Activated CD4-positive, alpha-beta memory T cell treated with anti-CD3 and anti-CD28 coated beads, Interleukin-2, amount 10 ng/mL, durations not matched to agents 7 days and 5 days (primary cell): ENCODE measurements at places on chromosomes 6 and 20. TPM values are rescaled to one million over a fixed set of nuclear protein-coding genes. Genes with fewer than 3 reads are reported as not detected.

Gene ADTRP
- total RNA-seq, result 6.0 TPM

Gene MUC21
- total RNA-seq, result not detected

- no peak for DNase-seq
- peaks cover 3% of the 10 kb centered on the region for H3K27me3 ChIP-seq
- H3K4me3 ChIP-seq, result no peak overlapping the region
- no peak overlapping the region for H3K27ac ChIP-seq
Observed at GRCh38 chr6:167987396-167988153, 9.9 kb upstream of the KIF25 start.

- no peaks in the 10 kb centered on the region for H3K36me3 ChIP-seq
- H3K27me3 ChIP-seq, result no peaks in the 10 kb centered on the region
- H3K27ac ChIP-seq, result no peak overlapping the region
- DNase-seq, result no peak
- no peaks in the 10 kb centered on the region for H3K4me1 ChIP-seq
Observed at GRCh38 chr20:22389836-22390542, 194.4 kb downstream of the FOXA2 start.

DNA sequence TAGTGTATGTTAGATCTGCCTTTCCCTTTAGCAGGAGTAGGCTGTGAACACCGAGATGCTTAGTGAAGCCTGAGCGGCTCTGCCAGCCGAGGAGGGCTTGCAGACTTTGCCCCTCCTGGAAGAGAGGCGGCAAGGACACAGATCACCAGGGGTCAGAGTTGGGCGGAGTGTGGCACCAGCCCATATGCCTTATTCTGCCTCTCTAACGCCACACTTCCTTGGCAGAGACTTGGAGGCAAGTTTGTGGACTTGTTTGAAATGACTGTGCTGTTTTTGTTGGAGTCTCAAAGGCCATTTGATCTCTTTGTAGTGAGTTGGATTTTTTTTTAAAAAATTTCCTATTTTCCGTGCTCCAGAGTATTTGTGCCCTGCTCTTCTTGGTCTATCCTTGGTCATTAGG, 44.5 kb upstream of the CLDN20 start:
- peaks cover 4% of the 10 kb centered on the region for H3K27me3 ChIP-seq
- H3K4me1 ChIP-seq, result peaks cover 11% of the 10 kb centered on the region
- no peak overlapping the region for H3K4me3 ChIP-seq
- DNase-seq, result no peak

DNA sequence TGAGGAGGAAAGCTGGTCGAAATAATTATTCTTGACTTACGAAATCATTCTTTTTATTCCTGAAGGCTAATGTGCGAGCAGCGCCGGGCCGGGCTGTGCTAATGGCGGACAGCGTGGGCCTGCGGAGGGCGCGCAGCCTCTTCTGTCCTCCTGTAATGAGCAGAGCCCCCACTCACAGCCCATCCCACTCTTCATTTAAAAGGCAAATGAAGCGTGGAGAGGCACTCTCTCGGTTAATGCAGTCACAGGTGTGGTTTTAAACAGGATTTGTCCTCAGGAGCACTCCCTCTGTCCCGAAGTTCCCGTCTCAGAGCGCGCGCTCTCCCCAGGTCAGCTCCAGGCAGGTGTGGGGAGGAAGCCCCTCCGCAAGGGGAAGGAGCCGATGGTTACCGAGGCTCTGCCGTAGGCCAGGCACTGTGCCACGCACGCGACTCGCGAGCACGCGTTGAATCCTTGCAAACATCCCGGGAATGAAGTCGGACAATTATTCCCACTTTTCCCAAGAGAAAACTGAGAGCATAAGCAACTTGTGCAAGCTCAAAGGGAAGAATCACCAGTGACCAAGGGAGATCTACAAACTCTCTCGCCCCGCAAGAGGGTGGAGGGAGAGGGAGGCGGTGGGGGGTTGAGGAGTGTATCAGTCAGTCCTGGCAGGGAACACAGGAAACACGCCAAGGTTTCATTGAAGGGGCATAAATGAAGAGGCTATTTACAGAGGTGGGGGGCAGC, 35.5 kb upstream of the ZFAND3 start:
- no peak for DNase-seq
- H3K27ac ChIP-seq, result no peak overlapping the region
- H3K27me3 ChIP-seq, result peaks cover 31% of the 10 kb centered on the region

DNA sequence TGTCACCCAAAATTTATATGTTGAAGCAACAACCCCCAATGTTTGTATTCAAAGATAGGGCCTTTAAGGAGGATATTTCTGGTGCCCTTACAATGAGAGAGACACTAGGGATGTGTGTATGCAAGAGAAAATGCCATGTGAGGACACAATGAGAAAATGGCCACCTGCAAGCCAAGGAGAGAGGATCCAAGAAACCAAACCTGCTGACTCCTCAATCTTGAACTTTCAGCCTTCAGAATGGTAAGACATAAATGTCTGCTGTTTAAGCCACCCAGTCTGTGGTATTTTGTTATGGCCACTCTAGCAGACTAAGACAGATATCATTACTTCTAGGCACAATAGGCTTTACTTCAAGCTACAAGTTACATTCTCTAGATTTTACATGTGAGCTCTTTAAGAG, 1145.1 kb upstream of the MAP3K7 start:
- H3K36me3 ChIP-seq, result no peaks in the 10 kb centered on the region
- no peaks in the 10 kb centered on the region for H3K27me3 ChIP-seq
- H3K4me3 ChIP-seq, result no peak overlapping the region
- no peak overlapping the region for H3K27ac ChIP-seq
- DNase-seq, result no peak

- DNase-seq, result no peak
- no peak overlapping the region for H3K27ac ChIP-seq
- H3K4me3 ChIP-seq, result no peak overlapping the region
- H3K27me3 ChIP-seq, result no peaks in the 10 kb centered on the region
- H3K36me3 ChIP-seq, result no peaks in the 10 kb centered on the region
Observed at GRCh38 chr20:22248051-22248667, 336.2 kb downstream of the FOXA2 start.
